ENCODE measurements at places on chromosomes 1 and 21.

GRCh38 chr1:217021400-217021799 is 298.2 kb upstream of the ESRRG start:
- no peak overlapping the region for H3K27ac ChIP-seq
- no peaks in the 10 kb centered on the region for H3K27me3 ChIP-seq
- no peak for DNase-seq
- H3K4me1 ChIP-seq = no peaks in the 10 kb centered on the region
- no peaks in the 10 kb centered on the region for H3K36me3 ChIP-seq

DNA sequence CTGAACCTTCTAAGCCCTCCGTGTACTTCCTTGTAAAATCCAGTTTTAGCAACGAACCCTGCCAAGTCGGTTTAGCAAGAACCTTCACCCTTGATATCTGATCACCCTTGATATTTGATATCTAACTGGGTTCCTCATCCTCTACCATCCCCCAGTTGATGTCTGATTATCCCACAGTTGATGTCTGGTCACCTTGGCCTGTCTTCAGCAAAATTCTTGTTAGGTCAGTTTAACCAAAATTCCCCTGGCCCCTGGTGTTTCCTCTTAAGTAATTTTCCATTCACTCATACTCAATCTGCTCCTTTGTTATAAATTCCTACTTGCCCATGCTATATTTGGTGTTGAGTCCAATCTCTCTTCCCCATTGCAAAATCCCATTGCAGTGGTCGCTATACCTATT is 114.5 kb upstream of the ZNHIT6 start:
- H3K27ac ChIP-seq = no peak overlapping the region
- no peaks in the 10 kb centered on the region for H3K27me3 ChIP-seq
- no peak for DNase-seq
- H3K36me3 ChIP-seq = no peaks in the 10 kb centered on the region
- H3K4me3 ChIP-seq = no peak overlapping the region
- no peaks in the 10 kb centered on the region for H3K4me1 ChIP-seq

DNA sequence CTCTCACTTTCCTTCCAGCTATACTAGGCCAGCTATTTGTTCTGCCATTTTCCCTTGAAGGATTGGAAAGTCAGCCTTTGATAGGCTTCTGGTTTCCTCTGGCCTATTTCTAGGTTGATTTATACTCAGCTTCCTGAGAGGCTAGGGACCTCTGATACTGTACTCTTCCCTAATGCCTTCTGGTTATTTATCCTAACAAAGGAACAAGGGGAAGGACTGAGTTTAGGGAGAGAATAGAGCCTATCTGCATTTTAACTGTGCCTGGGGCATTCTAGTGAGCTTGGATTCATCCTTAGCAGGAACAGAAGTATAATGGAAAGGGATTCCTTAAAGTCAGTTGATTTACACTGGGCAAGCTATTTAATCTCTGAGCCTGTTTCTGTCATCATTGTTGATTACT is 11.8 kb upstream of the TMEM39B start:
- H3K27ac ChIP-seq = no peak overlapping the region
- no peaks in the 10 kb centered on the region for H3K27me3 ChIP-seq
- H3K36me3 ChIP-seq = peaks cover 12% of the 10 kb centered on the region
- H3K4me3 ChIP-seq = no peak overlapping the region
- no peak for DNase-seq
- peaks cover under 1% of the 10 kb centered on the region for H3K4me1 ChIP-seq

DNA sequence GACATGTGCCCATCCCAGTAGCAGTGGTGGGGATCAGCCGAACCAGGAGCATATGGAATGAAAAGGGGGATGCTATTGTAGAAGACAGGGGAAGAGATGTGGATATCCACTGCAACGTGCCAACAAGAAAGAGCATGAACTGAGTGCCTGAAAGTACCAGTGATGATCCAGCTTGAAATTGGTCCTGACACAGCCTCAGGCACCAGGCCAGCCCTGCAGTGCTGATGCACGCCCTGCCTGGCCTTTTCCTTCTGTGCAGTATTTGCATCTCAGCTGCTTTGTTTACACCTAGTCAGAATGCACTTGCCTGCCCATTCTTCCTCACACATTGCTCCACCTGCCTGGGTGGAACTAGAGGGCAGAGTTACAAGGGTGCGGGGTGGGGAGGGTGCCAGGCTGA is 50.3 kb upstream of the ARTN start:
- no peak overlapping the region for H3K4me3 ChIP-seq
- no peak overlapping the region for H3K27ac ChIP-seq
- no peaks in the 10 kb centered on the region for H3K36me3 ChIP-seq
- H3K4me1 ChIP-seq = peaks cover 14% of the 10 kb centered on the region

- H3K27ac ChIP-seq = no peak overlapping the region
- H3K4me1 ChIP-seq = no peaks in the 10 kb centered on the region
- H3K4me3 ChIP-seq = no peak overlapping the region
- no peak for DNase-seq
- no peaks in the 10 kb centered on the region for H3K27me3 ChIP-seq
Observed at GRCh38 chr1:56094168-56094567, 485.2 kb downstream of the PLPP3 start.

DNA sequence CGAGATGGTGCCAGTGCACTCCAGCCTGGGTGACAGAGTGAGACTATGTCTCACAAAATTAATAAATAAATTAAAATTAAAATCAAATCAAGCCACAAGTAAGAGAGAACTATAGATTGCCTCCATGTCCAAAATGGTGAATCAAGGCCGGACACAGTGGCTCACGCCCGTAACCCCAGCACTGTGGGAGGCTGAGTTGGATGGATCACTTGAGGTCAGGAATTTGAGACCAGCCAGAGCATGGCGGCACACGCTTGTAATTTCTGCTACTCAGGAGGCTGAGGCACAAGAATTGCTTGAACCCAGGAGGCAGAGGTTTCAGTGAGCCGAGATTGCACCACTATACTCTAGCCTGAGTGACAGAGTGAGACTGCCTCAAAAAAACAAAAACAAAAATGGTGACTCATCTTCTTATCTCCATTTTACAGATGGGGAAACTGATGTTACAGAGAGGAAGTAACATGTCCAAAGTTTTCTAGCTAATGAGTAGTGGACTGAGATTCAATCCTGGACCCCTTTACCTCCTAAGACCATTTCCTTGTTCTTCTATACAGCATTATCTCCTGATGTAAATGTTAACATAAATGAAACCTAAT is 99.0 kb upstream of the HNRNPU start:
- H3K4me3 ChIP-seq = no peak overlapping the region
- DNase-seq = no peak
- peaks cover 7% of the 10 kb centered on the region for H3K4me1 ChIP-seq
- no peaks in the 10 kb centered on the region for H3K27me3 ChIP-seq
- no peaks in the 10 kb centered on the region for H3K36me3 ChIP-seq

GRCh38 chr1:8415526-8416278 is 97.8 kb downstream of the SLC45A1 start:
- peaks cover 53% of the 10 kb centered on the region for H3K36me3 ChIP-seq
- no peak overlapping the region for H3K4me3 ChIP-seq
- no peak overlapping the region for H3K27ac ChIP-seq
- no peak for DNase-seq
- H3K27me3 ChIP-seq = no peaks in the 10 kb centered on the region

GRCh38 chr21:36881228-36881627 is 85.2 kb downstream of the HLCS start:
- H3K36me3 ChIP-seq = no peaks in the 10 kb centered on the region
- H3K4me1 ChIP-seq = no peaks in the 10 kb centered on the region
- H3K27me3 ChIP-seq = no peaks in the 10 kb centered on the region
- no peak overlapping the region for H3K27ac ChIP-seq

DNA sequence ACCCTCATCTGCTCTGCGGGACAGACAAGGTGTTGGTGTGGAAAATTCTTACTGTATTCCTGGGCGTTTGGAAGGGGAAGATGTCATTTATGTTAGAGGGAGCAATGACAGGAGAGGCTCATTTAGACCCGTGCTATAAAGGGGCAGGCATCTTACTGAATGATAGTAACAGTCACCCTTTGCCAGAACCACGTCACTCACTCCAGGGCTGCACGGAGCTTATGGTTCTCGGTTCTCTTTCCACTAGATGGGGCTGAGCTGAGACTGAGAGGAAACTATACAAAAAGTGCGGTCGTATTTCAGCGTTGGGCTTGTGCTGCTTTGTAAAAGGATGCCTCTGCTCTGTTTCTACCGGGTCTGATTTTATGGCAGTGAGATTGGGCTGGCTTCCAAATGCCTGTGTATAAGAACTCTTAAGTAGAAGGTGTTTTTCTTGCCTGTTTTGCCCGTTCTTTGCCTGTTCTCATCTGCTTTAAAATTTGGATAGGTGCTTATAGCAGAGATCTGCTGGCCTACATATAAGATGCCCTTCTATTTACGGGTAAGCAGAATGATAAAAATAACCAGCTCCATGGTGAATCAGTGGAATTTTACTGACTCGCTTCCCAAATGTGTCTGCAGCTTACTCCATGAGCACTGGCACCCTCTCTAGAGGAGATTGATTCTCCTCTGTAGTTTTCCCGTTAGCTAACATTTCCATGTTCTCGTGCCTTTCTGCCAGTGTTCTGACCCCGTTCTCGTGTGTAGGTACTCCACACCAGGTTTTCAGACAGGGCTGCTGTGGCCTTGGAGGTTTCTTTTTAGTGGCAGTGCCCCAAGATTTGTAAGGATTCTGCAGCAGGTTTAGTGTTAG is 55.9 kb downstream of the MRPS6 start:
- no peak overlapping the region for H3K4me3 ChIP-seq
- H3K27ac ChIP-seq = peak overlapping the region; percentile 50
- no peaks in the 10 kb centered on the region for H3K27me3 ChIP-seq
- H3K36me3 ChIP-seq = peaks cover 30% of the 10 kb centered on the region

DNA sequence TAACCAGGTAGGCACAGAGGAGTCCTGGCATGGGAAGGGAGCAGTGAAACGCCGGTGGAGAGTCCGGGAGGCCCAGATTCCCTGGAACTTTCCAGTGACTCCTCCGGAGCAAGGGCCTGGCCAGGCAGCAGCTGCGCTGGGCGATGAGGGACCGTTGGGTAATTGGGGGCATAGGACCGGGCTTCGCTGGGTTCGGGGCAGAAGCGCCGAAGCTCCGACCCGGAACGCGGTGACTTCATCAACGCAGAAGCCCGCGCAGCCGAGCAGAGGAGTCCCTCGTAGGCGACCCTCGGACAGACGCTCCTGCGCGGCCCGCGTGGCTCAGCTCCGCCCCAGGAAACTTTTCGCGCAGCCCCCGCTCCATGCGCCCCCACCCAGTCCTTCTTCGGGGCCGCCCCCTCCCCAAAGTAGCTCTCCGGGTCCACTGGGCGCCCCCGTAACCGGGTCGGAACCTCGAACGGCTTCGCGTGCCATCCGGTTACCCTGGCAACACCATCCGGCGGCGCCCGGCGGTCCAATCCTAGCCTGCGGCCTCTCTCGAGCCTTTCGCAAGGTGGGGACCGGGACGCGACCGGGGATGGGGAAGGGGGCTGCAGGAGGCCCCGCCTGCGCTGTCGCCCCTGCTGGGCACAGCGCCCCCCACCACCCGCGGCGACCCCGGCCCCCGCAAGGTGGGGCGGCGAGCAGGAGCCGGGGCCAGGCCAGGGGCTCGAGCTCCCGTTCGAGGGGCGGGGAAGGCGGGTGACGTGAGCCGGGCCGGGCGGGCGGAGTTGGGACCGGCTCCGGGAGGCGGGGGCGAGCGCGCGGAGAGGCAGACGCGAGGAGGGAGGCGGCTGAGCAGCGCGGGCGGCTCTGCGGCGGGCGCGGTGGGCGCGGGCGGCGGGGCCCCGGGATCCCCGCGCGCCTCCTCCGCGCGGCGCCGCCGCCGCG is at the start of gene AJAP1:
AJAP1 (plus strand) TSS at position 814 of the 930 bp plus-strand sequence. CDS start 817 bp downstream, outside the sequence.
- H3K4me1 ChIP-seq = no peaks in the 10 kb centered on the region
- H3K27me3 ChIP-seq = peaks cover 10% of the 10 kb centered on the region
- DNase-seq = no peak
- H3K27ac ChIP-seq = no peak within 1 kb of the TSS

DNA sequence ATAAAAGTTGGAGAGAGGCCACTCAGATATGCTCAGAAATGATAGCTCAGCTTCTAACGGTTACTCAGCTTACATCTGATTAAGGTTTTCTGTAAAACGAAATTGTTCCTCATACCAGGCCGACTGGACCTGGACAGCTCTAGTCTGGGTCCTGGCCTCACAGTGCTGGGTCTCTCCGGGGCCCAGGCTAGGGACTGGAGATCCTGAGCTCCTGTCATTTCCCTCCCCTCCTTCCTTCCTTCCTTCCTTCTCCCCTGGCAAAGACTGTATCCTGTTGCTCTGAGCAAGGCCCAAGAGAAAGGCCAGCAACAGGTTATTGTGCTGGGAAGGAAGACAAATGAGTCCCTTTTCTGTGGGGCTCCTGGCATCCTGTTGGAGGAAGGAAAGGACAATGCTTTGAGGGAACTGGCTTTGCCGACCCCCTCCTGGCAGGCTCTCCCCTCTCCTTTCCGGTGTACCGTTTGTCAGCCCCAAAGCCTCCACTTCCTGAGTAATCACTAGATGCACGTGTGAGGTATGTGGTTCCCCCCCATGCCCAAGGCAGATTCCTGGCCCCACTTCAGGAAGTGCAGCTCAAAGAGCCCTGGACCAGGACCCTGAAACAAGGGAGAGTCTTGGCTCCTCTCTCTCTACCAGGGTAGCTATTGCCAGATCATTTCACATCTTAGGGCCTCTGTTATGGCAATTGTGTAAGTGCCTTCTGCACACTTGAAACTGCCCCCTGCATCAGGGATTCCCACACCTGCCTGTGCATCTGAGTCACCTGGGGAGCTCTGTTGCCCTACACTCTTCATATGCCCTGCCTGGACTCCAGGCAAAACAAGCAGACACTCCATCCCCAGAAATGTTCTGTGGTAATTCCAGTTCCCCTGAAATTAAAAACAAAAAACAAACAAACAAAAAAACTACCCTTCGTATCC is 212.7 kb upstream of the FGGY start:
- no peaks in the 10 kb centered on the region for H3K36me3 ChIP-seq
- no peak overlapping the region for H3K4me3 ChIP-seq
- H3K4me1 ChIP-seq = peaks cover 4% of the 10 kb centered on the region
- no peak for DNase-seq
- no peak overlapping the region for H3K27ac ChIP-seq

DNA sequence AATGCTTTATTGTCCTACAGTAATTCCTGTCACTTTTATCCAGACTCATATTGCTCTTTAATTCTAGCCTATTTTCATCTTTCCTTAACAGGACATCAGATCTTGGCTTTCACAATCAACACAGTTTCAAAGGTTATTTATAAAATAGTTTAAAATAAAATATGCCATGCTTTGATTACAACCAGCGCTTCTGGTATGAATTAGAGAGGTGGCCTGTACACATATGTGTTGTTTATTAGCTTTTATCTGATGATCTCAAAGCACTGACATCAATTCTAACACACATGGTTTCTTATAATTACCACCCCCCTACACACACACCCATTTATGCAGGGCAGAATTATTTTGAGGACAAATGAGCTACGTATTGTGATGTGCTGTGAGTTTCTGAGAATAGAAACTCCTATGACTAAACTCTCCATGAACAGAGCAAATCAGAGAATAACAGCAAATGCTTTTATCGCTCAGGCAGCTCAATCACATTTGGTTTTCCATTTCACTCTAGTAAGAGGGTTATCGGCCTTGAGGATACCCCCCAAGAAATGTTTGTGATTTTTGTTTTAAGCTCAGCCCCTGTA is 18.0 kb downstream of the CD247 start:
- peaks cover 86% of the 10 kb centered on the region for H3K4me1 ChIP-seq
- H3K36me3 ChIP-seq = peaks cover 4% of the 10 kb centered on the region
- peak overlapping the region; percentile 66 for H3K27ac ChIP-seq
- no peak overlapping the region for H3K4me3 ChIP-seq

DNA sequence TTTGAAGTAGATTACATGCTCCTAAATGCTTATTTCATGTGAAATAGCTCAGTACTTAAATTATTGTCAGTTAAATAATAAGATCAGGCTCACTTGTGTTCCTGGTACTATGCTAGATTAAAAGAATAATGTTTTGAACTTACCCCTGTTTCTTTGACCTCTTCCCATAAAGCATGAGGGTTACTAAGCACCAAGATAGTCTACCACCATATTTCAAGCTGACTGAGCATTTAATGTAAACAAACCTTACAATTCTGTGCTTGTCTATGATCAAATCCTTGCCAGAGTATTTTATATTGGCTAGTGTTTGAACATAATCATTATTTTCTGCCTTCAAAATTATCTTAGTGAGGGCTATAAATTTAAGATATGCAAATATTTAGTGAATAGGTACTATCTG is 98.1 kb downstream of the LHX9 start:
- DNase-seq = no peak
- H3K27me3 ChIP-seq = no peaks in the 10 kb centered on the region
- H3K4me3 ChIP-seq = no peak overlapping the region
